ENCODE measurements at places on chromosomes 11 and 22. TPM values are rescaled to one million over a fixed set of nuclear protein-coding genes. Genes with fewer than 3 reads are reported as not detected.
A peak's percentile ranks its signal among the peaks of the same experiment; 100 is the strongest.

DNA sequence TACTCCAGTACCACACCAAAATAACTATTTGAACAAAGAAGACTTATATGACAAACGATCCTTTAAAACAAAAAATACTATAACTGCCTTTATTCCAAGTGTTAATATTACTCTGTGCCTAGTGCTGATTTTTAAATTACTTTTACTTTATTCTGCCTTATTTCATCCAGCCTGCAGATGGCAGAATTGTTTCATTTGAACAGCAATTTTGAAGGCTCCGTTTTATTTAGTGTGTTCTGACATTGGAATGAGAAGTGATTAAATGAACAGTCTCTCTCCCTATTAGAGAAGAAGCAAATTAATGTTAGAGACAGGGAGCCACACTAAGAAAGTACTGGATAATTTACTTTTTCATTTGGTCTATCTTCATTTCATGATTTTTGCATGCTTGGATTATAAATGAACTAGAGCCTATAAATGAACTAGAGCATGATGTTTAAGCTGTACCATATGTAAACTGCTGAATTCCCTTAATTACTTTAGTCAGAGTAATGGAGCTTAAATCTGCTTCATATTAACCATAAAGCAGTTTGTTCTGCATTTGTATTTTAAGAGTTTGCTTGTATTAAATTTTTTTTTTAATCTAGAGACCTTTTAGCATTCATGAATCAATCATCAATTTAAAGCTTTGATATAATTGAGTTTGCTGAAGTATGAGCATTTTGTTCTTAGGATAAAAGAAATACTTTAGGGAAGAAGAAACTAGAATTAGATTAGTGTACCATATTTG lies 9.8 kb downstream of the PDHX start:
- H3K4me1 ChIP-seq = peaks cover 22% of the 10 kb centered on the region
- no peak overlapping the region for H3K27ac ChIP-seq
- DNase-seq = no peak
- H3K36me3 ChIP-seq = no peaks in the 10 kb centered on the region
- no peak overlapping the region for H3K4me3 ChIP-seq
- no peaks in the 10 kb centered on the region for H3K27me3 ChIP-seq

DNA sequence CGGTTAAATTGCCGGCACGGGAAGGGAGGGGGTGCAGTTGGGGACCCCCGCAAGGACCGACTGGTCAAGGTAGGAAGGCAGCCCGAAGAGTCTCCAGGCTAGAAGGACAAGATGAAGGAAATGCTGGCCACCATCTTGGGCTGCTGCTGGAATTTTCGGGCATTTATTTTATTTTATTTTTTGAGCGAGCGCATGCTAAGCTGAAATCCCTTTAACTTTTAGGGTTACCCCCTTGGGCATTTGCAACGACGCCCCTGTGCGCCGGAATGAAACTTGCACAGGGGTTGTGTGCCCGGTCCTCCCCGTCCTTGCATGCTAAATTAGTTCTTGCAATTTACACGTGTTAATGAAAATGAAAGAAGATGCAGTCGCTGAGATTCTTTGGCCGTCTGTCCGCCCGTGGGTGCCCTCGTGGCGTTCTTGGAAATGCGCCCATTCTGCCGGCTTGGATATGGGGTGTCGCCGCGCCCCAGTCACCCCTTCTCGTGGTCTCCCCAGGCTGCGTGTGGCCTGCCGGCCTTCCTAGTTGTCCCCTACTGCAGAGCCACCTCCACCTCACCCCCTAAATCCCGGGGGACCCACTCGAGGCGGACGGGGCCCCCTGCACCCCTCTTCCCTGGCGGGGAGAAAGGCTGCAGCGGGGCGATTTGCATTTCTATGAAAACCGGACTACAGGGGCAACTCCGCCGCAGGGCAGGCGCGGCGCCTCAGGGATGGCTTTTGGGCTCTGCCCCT lies 529 bp upstream of the CCND1 start:
- H3K4me1 ChIP-seq = peaks cover 69% of the 10 kb centered on the region
- peaks cover 25% of the 10 kb centered on the region for H3K27me3 ChIP-seq
- no peak for DNase-seq
- peak overlapping the region; percentile 88 for H3K27ac ChIP-seq
- no peaks in the 10 kb centered on the region for H3K36me3 ChIP-seq

DNA sequence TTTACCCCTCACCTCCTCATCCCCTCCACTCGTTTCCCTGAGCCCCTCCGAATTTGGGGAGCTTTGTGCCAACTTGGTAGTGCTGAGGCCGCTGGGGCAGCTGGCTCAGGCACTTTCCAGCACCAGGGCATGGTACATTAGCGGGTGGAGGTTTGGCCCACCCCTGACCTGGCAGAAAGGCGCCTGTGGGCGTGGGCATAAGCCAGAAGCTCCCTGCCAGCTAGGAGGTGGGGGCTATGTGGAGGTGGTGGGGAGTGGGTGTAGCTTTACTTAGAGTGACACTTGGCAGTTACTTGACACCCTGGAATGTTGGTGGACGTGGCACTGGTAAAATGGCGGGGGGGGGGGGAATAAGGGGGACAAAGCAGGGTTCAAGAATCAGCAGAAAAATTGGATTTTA lies 10.3 kb upstream of the IGF2 start:
- H3K4me1 ChIP-seq = peaks cover 8% of the 10 kb centered on the region
- no peak overlapping the region for H3K27ac ChIP-seq
- H3K4me3 ChIP-seq = no peak overlapping the region
- H3K36me3 ChIP-seq = no peaks in the 10 kb centered on the region

- no peaks in the 10 kb centered on the region for H3K36me3 ChIP-seq
- no peak for DNase-seq
- no peak overlapping the region for H3K27ac ChIP-seq
- peaks cover 40% of the 10 kb centered on the region for H3K4me1 ChIP-seq
Measured at GRCh38 chr11:43582863-43583462, 97.6 kb upstream of the HSD17B12 start.

DNA sequence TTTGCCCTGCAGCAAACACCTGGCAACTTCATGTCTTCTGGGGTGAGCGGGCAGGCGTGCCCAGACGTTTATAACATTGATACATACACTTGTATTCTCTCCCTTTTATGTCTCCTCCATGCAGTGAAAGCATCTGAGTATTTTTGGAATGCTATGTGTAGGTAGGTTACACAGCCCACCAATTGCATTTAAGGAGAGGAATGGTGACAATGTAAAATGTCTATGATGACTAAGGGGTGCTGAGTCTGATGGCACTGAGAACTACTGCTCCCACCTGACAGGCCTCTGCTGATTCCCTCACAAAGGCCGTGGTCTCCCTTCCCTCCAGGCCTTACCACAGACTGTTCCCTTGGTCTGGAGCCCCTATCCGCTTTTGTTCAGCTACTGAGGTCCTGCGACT lies 22.9 kb upstream of the RASL10A start:
- no peak overlapping the region for H3K4me3 ChIP-seq
- H3K36me3 ChIP-seq = peaks cover 35% of the 10 kb centered on the region
- H3K4me1 ChIP-seq = peaks cover 9% of the 10 kb centered on the region
- H3K27me3 ChIP-seq = no peaks in the 10 kb centered on the region
- H3K27ac ChIP-seq = no peak overlapping the region

- H3K27me3 ChIP-seq = no peaks in the 10 kb centered on the region
- peaks cover 19% of the 10 kb centered on the region for H3K36me3 ChIP-seq
- DNase-seq = no peak
- no peaks in the 10 kb centered on the region for H3K4me1 ChIP-seq
- H3K27ac ChIP-seq = no peak overlapping the region
Measured at GRCh38 chr11:107337917-107338316, 119.7 kb downstream of the CWF19L2 start.

- peak overlapping the region; percentile 92 for H3K27ac ChIP-seq
- H3K4me3 ChIP-seq = peak overlapping the region; percentile 91
- no peaks in the 10 kb centered on the region for H3K27me3 ChIP-seq
- no peaks in the 10 kb centered on the region for H3K36me3 ChIP-seq
- H3K4me1 ChIP-seq = peaks cover 28% of the 10 kb centered on the region
- no peak for DNase-seq
Measured at GRCh38 chr11:117143390-117143789, 697 bp upstream of the PAFAH1B2 start.

GRCh38 chr11:5815534-5815933 lies 6.8 kb downstream of the OR52N2 start:
- no peak overlapping the region for H3K4me3 ChIP-seq
- H3K36me3 ChIP-seq = no peaks in the 10 kb centered on the region
- H3K27ac ChIP-seq = no peak overlapping the region
- no peak for DNase-seq
- H3K4me1 ChIP-seq = peaks cover 3% of the 10 kb centered on the region
- H3K27me3 ChIP-seq = no peaks in the 10 kb centered on the region

- no peaks in the 10 kb centered on the region for H3K27me3 ChIP-seq
- no peaks in the 10 kb centered on the region for H3K36me3 ChIP-seq
- H3K27ac ChIP-seq = no peak overlapping the region
- no peak for DNase-seq
- peaks cover 4% of the 10 kb centered on the region for H3K4me1 ChIP-seq
Measured at GRCh38 chr11:10909141-10909883, 51.5 kb upstream of the ZBED5 start.

GRCh38 chr11:56659755-56660154 lies 3.7 kb upstream of the OR5AR1 start:
- DNase-seq = no peak
- H3K4me1 ChIP-seq = no peaks in the 10 kb centered on the region
- H3K36me3 ChIP-seq = no peaks in the 10 kb centered on the region
- no peaks in the 10 kb centered on the region for H3K27me3 ChIP-seq

DNA sequence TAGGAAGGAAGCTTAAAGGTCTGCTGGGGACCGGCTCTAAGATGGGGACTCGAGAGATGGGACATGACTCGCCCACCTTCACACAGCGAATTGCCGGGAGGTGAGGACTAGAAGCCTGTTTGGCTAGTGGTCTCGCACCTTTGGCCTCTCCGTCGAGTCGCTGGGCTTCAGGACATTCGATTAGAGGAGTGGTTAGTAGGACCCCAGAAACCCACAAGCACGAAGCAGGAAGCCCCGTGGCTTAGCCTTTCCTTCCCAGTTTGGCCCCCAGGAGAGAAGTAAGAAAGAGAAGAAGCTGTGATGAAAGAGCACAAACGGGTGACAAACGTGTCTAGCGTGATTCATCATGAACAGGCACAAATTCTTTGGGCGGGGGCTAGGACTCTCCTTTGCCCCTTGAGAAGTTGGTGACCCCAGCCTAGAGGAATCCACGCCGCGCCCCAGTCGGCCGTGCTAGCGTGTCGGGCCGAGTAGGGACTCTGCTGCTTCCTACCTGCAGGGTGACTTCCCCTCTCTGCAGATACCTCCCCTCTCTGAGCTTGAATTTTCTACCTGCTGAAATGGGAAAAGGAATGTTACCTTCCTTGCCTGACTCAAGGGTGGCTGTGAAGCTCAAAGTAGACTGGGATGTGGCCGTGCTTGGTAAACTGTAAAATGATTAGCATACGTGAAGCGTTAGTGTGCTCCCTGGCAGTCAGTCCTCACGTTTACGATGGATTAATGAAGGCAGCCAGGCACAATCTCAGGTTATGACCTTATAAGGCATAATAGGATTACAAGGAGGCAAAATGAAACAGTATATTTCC lies 1.1 kb upstream of the ADM start:
- H3K36me3 ChIP-seq = no peaks in the 10 kb centered on the region
- peak overlapping the region; percentile 48 for H3K4me3 ChIP-seq
- no peaks in the 10 kb centered on the region for H3K27me3 ChIP-seq
- H3K4me1 ChIP-seq = peaks cover 62% of the 10 kb centered on the region
- DNase-seq = peak; percentile 66

- H3K27ac ChIP-seq = no peak overlapping the region
- H3K27me3 ChIP-seq = no peaks in the 10 kb centered on the region
- peaks cover 2% of the 10 kb centered on the region for H3K4me1 ChIP-seq
Measured at GRCh38 chr11:27427183-27427980, 45.2 kb downstream of the LGR4 start.

DNA sequence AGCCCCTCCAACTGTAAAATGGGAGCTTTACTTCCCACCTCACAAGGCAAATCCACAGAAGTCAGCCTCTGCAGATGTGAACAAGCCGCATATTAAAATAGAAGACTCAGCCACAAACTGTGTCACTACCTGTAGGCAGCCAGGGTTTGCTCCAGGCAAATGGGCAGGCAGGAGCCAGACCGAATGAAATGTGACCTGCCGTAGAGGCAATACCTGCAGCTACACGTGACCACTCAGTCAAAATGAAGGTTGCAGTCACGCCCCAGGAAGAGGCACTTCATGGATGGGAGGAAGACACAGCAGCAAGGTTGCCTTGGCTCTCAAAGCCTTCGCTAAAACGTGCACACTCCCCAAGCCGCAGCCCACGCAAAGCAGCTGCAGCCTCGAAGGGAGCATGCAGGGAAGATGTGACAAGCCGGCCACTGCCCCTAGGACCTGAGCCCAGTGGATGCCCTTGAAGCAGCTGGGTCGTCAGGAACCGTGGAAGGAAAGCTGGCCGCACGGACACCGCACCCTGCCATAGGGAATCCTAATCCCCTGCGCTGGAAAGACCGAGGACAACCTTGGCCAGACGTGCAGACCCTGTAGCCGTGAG lies 53.1 kb downstream of the SHANK2 start:
- H3K27ac ChIP-seq = no peak overlapping the region
- H3K27me3 ChIP-seq = no peaks in the 10 kb centered on the region
- DNase-seq = no peak

DNA sequence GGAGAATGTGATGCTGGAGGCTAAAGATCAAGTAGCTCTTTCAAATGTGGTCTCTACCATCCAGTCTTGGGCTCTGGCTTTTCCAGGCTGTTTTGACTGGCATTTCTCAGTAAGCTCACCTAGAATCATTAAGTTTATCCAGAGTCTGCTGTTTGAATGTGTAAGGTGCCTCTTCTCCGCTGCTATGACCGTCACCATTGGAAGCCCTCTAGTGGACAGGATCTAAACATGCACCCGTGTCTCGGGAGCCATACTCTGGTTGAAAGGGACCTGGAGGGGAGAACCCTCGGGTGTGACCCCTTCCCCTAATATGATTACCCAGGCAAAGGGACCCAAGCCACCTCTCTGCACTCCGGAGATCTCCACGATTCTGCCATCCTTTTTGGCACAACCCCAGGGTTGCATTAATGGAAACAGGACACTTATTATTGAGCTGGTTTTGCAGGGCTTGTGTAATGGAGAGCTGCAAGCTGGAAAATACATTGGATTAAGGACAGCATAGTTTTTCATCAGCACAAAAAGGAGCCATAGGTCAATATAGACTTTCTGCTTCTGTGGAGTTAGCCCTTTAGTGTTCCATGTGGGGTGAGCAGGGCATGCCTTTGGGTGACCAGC lies 191.0 kb upstream of the LARGE1 start:
- no peak overlapping the region for H3K4me3 ChIP-seq
- no peaks in the 10 kb centered on the region for H3K36me3 ChIP-seq
- H3K27ac ChIP-seq = no peak overlapping the region
- no peaks in the 10 kb centered on the region for H3K27me3 ChIP-seq

- H3K36me3 ChIP-seq = no peaks in the 10 kb centered on the region
- no peaks in the 10 kb centered on the region for H3K4me1 ChIP-seq
- H3K27me3 ChIP-seq = no peaks in the 10 kb centered on the region
Measured at GRCh38 chr11:86091566-86091965, 22.7 kb upstream of the PICALM start.

Gene PI4KA
- total RNA-seq = 74.6 TPM

Gene OR10A4
- total RNA-seq = not detected

Gene GLYAT
- total RNA-seq = not detected

Gene LRFN4
- 11.4 TPM for total RNA-seq

Gene NUP50
- 70.2 TPM for total RNA-seq
